ENCODE measurements at places on chromosomes 1 and 21.

GRCh38 chr1:82321794-82322193 lies 521.1 kb downstream of the ADGRL2 start:
- DNase-seq: no peak

DNA sequence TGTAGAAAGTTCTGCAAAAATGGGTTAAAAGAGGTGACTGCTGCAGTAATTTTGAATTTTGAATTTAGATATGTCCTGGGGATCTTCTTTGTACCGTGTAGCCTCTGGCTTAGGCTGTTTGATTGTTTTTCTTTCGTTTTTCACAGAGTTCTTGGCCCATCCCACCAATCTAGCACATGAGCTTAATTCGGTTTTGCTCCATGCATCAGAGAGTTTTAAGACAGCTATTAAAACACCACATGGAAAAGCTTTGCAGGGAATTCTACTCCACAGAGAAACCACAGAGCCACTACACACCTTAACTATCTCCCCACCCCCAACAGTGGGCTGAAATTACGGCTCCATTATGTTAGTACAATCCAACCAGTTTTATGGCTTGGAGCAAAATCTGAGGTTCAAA lies 25.5 kb downstream of the SPAG17 start:
- DNase-seq: no peak

- no peak for DNase-seq
These were observed 40.4 kb upstream of the BMP8A start for GRCh38 chr1:39450956-39451606.

- DNase-seq: peak; percentile 49
These were observed 456 bp upstream of the SMYD2 start for GRCh38 chr1:214280386-214281020.

DNA sequence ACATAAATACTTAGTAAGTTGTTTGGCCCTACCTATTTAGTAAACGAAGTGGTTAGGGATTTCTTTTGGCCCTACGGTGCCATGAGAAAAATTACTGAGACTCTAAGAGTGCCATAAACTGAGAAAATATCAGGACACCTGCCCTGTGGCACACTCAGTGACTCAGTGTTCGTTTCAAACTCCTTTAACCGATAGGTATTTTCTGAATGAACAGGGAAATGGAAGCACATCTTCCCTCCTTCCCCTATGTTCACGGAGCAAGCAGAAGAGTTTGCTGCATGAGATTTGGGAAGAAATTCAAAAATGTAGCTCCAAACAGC lies 134.2 kb downstream of the KAZN start:
- DNase-seq: no peak

GRCh38 chr1:172121081-172121717 lies 279.9 kb downstream of the DNM3 start:
- no peak for DNase-seq

DNA sequence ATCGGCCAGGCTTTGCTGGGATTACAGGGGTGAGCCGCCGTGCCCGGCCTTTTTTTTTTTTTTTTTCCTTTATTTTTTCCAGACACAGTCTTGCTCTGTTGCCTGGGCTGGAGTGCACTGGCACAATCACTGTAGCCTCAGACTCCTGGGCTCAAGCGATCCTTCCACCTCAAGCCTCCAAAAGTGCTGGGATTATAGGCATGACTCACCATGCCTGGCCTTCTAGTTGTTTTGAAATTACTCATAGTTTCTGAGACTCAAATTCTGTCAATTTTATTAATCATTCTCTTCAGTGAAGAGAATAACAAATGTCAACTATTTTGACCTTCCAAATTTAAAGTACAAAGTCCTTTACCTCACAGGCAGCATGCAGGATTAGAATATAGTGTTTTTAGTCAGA lies 374.5 kb downstream of the PLA2G4A start:
- DNase-seq: no peak

Data from AML-193 (cell line).